ENCODE measurements at places on chromosomes 4 and X.

GRCh38 chr4:72418458-72418857, 150.6 kb downstream of the ADAMTS3 start:
- DNase-seq: no peak

- no peak for DNase-seq
Observed at GRCh38 chr4:10081218-10081606, 35.4 kb downstream of the WDR1 start.

GRCh38 chrX:15915959-15916703, 61.5 kb upstream of the AP1S2 start:
- DNase-seq: no peak

GRCh38 chr4:39620551-39621313, 17.9 kb downstream of the SMIM14 start:
- DNase-seq: no peak

- DNase-seq: no peak
Observed at GRCh38 chrX:127305013-127305412, 485.5 kb downstream of the PRR32 start.

- no peak for DNase-seq
Observed at GRCh38 chr4:21765810-21766407, 182.7 kb downstream of the KCNIP4 start.

DNA sequence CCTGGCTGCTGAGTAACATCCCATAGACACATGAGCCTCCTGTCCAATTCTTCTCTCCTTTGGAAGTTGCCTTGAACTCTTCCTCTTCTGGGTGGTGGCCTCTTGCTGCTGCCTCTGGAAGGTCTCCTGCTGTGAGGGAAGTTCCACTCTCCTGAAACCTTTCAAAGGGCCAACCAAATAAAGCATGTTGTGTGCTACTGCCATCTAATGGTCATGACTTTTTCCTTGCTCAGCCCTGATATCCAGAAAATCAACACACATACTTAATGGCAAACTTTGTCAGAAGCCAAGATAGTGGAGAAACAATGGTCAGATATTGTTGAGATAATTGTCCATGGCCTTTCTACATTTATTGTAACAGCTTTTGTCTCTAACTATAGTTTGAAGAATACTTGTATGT, 19.1 kb upstream of the ZXDA start:
- no peak for DNase-seq

DNA sequence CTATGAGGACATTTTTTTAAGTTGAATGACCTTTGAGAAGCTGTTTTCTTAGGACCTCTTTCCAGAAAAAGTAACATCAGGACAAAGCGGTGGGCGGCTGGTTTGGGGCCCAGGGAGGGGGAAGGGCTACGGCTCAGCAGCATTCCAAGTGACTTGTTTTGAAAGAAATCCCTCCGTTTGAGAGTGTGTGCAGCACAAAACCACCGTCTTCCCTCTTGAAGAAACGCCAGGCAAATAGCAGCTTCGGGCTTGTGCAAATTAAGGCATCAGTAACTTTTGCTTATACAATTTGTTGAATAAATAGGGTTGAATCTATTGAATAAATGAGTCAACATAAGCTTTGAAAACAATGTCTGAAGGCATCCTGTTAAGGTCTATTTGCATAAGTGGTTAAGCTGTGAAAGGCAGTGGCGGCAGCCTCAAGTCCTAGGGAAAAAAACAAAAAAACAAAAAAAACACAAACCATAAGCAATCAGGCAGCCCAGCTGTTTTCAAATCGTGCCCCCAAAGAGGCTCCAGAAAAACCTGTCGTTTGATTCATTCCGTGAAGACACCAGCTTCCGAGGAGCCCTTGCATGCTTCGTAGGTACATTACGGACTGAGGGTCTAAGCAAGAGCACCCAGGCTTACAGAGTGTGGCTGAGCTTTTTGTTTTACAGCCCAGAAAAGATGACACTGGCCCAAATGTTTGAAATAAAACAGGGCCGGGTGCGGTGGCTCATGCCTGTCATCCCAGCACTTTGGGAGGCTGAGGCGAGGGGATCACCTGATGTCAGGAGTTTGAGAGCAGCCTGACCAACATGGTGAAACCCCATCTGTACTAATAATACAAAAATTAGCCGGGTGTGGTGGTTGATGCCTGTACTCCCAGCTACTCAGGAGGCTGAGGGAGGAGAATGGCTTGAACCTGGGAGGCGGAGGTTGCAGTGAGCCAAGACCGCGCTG, 103.7 kb downstream of the CRLF2 start:
- no peak for DNase-seq

GRCh38 chrX:25020905-25021449, 5.2 kb upstream of the ARX start:
- DNase-seq: no peak

DNA sequence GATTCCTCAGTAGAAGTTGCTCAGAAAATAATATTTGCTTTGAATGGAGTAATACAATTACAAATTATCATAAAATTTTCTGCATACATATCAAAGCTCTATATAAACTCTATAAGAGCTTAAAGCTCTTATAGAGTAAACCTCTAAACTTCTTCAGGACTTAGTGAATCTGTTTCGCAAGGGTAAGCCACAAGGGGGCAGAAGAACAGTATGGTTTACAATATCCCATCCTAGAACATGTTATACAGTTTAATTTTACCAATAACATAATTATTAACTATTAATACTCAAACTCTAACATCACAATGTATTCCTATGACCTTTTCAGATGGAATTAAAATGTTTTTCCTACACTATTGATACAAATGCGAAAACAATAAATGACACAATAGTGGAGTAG, 33.8 kb upstream of the SPANXN1 start:
- no peak for DNase-seq

DNA sequence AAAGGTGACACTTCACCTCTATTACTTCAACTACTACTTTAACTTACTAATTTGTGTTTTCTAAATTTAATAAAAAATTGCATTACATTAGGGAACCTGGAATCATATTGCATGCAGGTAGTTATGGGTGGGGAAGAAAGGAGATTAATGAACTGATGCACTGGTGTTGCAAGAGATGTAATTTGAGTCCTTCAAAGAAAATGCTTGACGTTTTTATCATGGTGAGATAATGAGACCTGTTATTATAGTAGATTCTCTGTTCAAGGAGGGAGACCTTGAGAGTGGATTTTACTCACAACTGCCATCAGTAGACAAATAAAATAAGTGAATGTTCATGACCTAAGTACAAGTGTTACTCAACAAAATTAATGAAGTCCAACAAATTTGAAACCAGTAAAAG, 26.4 kb upstream of the MED14 start:
- DNase-seq: no peak

GRCh38 chrX:45775468-45775867, 574.8 kb upstream of the DIPK2B start:
- no peak for DNase-seq

- no peak for DNase-seq
Observed at GRCh38 chr4:69848028-69848427, 11.9 kb downstream of the SULT1E1 start.

DNA sequence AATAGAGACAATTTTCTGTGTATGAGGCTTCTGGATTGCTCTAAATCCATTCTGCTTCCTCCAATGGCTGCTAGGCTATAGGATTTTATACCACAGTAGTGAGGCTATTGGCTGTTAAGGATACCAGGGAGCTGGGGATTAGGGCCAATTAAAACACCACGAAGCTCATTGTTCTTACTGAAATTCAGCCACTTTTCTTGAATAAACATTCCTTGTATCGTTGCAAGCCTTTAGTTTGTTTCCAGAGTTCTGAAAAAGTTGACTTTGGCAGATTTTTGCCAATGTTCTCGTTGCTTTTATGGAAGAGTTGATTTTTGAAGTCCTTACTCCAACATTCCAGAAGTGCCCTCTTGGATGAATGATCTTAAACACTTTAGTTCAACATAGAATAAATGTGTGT, 238.4 kb upstream of the TEX13A start:
- no peak for DNase-seq

DNA sequence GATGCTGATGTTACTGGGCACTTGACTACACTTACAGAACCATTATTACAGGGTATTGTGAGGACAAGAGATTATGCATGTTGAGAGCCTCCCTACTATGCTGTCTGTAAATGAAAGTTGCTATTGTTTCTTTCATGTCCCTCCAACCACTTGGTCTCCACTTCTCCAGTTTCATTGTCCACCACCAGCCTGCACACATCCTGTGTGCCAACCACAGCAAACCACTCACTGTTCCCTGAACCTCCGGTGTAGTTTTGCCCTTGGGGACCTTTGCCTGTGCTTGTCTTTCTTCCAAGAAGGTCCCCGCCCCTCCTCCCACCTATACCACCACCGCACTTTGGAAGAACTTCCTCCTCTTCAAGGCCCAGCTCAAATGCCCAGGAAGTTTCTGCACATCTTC, 43.1 kb upstream of the AFF2 start:
- DNase-seq: no peak

- no peak for DNase-seq
Observed at GRCh38 chrX:139828830-139829229, 104.0 kb downstream of the ATP11C start.
